CD4-positive, alpha-beta memory T cell (primary cell): ENCODE measurements at places on chromosomes 2 and 18.
A peak's percentile ranks its signal among the peaks of the same experiment; 100 is the strongest.

DNA sequence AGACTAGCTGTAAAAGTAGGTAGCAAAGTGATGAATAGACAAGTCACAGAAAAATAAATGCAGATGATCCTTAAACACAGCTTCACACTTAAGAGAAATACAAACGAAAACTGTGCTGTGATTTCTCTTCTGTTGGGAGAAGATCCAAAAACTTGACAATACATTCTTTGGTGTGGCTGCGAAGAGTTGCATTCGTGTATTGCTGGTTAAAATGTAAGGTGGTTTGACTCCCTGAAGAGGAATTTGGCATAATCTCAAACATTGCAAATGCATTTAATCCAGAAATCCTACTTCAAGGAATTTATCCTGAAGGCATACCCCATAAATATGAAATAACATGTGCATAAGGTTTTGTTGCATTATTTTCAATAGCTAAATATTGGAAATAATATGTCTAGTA, 7.1 kb downstream of the CCNYL1 start:
- no peak for DNase-seq

DNA sequence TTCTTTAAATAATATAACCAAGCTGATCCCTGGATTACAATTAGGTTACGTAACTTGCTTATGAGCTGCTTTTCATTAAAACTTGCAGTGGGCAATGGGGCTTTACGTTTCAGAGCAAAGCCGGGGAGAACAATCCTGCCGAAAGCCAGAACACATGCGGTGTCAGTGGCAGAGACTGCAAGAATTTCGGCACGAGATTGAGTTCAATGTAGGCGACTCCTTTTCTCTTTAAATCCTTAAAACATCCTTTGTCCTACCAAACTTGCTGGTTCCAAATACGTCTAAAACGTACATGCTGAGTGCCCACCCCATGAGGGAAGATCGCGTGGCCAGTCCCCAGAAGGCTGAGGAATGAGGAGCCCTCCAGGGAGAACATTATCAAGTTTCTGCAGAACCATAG, 36.8 kb upstream of the NCOA1 start:
- no peak for DNase-seq

DNA sequence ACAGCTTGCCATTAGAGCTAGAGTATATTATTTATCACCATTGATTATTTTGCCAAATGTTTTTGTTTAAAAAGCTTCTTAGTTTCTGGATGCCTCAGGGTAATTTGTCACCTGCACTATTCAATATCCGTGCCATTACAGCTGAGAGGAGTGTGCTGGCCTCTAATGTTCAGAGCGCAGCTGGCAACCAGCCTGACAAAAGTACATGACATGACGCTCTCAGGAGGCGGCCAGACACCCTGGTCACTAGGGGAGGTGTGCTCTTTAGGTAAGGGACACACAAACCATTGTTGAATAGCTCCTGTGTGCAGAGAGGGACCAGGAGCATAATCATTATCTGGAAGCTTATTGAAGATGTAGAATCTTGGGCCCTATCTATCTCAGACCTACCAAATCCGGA, 20.3 kb downstream of the LIMS1 start:
- no peak for DNase-seq

- no peak for DNase-seq
Measured at GRCh38 chr2:165070076-165070475, 114.8 kb upstream of the SLC38A11 start.

- DNase-seq, result no peak
Measured at GRCh38 chr2:46269001-46269400, 28.2 kb upstream of the EPAS1 start.

GRCh38 chr2:57181315-57182038, 865.1 kb upstream of the VRK2 start:
- no peak for DNase-seq

DNA sequence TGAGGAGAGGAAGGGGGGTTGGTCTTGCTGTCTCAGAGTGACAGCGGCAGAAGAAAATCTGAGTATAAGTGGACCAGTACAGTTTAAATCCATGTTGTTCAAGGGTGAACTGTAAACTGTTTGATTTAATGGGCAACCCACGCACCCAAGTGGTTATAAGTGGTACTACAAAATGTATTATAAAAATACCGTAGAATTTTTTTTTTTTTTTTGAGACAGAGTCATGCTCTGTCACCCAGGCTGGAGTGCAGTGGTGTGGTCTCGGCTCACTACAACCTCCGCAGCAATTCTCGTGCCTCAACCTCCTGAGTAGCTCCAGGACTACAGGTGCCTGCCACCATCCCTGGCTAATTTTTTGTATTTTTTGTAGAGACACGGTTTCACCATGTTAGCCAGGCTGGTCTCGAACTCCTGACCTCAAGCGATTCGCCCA, 2.1 kb upstream of the CHCHD5 start:
- peak; percentile 71 for DNase-seq

GRCh38 chr18:34647251-34647650, 62.8 kb upstream of the DTNA start:
- DNase-seq, result no peak

GRCh38 chr2:128281852-128282245, 36.8 kb downstream of the HS6ST1 start:
- no peak for DNase-seq

- no peak for DNase-seq
Measured at GRCh38 chr2:235936493-235936892, 231.7 kb downstream of the GBX2 start.

DNA sequence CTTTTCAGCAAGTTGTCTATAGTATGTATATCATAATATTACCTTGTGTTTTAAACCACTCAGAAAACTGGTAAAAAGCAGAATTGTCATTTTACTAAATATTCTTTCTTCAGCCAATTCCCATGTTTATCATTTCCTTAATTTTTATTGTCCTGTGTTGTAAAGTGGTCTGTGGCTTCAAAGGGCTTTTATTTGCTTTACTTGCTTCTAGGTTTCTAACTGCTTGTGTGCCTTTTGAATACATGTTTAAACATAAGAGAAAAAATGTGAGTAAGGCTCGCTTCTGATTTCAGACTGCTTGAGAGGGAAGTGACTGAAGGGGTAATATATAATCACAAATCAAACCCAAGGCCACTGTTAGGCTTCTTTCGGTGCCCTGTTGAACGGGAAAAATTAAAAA, 407.5 kb upstream of the NRP2 start:
- no peak for DNase-seq

DNA sequence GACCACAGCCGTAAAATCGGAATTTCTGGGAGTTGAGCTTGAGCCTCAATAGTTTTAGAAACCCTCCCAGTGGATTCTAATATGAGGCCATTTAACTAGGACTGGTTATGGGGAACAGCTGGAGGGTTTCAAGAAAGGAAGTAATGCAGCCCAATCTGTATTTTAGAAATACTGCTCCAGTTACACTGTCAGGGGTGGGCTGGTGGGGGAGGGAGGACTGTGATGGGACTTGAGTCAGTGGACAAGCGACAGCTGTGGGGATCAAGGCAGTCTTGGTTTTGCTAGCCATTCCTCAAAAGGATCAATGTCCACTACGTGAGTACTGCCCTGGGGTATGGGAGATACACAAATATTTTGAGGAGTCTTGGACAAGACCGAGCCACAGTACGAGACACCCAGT, 34.8 kb downstream of the ASB1 start:
- no peak for DNase-seq

DNA sequence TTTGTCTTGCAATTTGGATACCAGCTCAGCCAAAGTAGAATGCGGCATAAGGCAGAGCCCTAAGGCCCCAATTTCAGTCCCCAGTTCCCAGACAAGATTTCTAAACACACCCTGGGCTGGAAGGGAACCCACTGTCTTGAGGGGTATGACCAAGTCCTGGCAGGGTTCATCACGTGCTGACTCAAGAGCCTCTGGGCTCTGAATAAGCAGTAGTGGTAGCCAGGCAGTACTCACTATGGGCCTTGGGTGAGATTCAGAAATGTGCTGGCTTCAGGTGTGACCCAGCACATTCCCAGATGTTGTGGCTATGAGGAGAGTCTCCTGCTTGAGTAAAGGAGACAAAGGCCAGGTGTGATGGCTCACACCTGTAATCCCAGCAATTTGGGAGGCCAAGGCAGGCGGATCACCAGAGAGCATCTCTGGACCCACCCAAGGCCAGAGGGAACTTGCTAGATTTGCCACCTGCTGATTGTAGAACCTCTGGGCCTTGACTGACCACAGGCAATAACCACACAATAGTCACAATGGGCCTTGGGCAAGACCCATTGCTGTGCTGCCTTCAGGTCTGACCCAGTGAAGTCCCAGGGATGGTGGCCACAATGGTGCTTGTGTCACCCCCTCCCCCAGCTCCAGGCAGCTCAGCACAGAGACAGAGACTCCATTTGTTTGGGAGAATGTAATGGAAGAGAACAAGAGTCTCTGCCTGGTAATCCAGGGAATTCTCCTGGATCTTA, 74.9 kb downstream of the ATL2 start:
- no peak for DNase-seq

GRCh38 chr2:101614127-101614759, 83.3 kb upstream of the MAP4K4 start:
- DNase-seq, result no peak

DNA sequence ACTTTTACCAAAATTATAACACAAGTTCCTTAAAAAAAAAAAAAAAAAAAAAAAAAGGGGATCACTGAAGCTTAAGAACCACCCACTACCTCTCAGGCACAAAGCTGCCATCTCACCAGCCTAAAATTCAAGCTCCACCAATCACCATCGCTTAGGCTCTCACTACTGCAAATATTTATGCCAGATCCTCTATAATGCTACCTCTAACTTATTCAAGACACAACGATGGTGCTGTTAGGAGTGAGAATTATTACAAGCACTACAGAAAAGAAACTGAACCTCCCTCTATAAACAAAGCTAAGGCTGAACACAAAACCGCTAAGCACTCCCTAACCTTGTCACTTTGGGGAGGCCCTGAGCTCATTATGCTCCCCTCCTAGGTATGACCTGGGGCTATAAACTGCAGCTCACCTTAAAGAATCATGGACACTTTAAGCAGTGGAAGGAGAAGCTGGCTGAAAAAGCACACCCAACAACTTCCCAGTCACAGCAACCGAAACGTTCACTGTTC, 3.6 kb downstream of the FZD5 start:
- DNase-seq, result no peak

DNA sequence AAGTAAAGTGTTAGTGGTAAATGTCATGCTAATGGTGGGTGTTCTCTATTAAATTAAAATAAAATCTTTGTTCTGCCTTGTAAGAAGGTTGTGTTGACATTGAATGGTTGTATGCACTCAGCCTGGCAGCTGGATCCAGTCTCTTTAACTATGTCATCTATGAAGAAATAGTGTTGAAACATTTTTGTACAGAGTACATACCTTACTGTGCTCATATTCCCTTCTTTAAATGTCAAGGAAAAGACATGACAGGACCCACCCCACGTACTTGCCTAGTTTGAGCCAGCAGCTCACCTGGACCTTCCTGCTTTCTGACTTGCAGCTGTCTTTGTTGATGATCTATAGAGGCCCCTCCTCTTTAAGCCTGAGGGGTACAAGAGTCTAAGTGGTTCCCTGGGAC, 85.6 kb upstream of the ST3GAL5 start:
- no peak for DNase-seq

DNA sequence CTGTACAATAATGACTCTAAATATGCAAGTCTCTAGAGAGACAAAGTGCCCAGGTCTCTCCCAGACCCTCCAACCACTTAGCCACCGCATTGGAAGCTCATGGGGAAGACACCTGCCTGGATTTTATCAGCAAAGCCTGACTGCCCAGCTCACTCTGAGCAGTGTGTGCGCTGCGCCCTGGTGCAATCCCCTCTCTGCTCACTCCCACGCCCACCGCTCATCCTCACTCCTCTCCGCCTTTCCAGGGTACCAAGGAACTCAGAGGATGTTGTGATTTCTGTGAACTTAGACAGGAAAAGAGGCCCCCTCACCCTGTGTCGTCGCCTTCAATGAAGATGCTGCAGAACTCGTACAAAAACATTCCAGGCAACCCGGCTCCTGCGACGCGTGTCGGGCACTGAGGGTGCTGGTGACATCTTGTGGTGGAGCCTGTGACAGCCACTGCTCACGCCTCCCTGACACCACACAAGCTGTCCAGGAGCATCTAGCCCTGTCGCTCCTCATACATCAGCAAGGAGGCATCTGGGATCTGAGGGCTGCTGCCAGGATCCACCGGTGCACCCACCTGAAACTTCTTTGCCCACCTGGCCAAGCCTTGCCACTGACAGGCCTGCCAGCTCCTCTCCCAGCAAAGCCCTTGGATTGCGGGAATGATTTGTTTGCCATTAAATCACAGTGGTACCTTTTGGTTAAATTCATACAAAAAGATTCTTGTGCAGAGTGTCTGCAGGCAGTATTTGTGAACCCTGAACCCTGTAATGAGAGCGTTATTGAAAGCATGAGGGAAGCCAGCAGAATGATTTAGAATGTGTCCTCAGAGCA, 220.4 kb downstream of the ZNF516 start:
- DNase-seq, result no peak

- DNase-seq, result no peak
Measured at GRCh38 chr2:12363569-12363968, 353.2 kb upstream of the TRIB2 start.

DNA sequence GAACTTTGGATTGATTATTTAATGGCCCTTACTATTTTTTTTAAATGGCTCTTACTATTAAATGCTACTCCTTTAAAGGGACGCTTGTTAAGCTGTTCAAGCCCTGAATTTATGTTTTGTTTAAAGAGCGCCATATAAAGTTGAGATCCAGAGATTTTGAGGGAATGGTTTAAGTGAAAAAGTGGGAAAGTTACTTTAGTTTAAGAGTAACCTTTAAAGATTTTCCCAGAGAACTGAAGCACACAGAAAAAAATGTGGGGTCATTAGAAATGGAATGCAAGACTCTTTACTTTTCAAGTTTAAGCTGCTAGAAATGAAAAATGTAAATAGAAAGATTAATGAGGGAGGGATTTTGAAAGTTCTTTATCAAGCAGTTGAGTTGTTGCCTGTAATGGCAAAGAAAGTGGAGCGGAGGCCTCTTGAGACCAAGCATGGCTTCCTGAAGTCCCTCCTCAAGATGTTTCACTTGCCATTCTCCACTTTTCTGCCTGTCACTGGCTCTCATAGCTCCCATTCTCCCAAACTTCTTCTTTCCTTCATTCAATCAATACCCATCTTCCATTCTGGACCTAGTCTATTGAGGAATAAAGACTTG, 93.2 kb downstream of the KCNS3 start:
- DNase-seq, result no peak

- no peak for DNase-seq
Measured at GRCh38 chr2:230944757-230945372, 19.8 kb upstream of the GPR55 start.

DNA sequence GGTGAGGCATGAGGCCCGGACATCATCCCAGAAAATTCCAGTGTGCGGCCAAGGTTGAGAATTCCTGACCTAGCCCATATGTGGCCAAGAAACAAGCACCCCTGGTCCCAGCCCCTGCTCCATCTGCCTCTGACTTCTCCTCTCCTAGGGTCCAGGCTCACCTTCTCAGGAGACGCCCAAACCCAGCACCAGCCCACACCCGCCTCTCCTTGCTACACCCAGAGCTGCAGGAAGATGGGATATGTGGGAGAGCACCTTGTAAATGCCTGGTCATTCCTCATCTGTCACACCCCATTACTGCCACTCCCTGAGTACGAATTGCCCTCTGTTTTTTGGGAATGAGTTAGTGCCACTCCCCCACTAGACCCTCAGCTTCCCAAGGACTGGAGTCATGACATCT, 7.3 kb upstream of the ATP6V1B1 start:
- no peak for DNase-seq

GRCh38 chr2:136645236-136645828, 120.0 kb upstream of the THSD7B start:
- no peak for DNase-seq
